Fibroblast of skin of abdomen (primary cell): ENCODE measurements at places on chromosomes 13 and 19.

GRCh38 chr13:80873589-80873988 is 532.7 kb upstream of the SPRY2 start:
- DNase-seq: no peak

- DNase-seq: no peak
These were observed 66.3 kb downstream of the RASA3 start for GRCh38 chr13:114065926-114066774.

GRCh38 chr19:49149652-49150105 is 5.5 kb downstream of the HRC start:
- DNase-seq: peak; percentile 89

- peak; percentile 56 for DNase-seq
These were observed 403.3 kb upstream of the ATXN8OS start for GRCh38 chr13:69704311-69704710.

GRCh38 chr13:33328701-33329100 is 43.1 kb upstream of the STARD13 start:
- DNase-seq: no peak

GRCh38 chr13:50928659-50929462 is 19.3 kb downstream of the RNASEH2B start:
- no peak for DNase-seq

- DNase-seq: no peak
These were observed 104.4 kb downstream of the ZNF486 start for GRCh38 chr19:20271215-20271926.

GRCh38 chr19:14416817-14417231 is 2.3 kb downstream of the DDX39A start:
- no peak for DNase-seq

DNA sequence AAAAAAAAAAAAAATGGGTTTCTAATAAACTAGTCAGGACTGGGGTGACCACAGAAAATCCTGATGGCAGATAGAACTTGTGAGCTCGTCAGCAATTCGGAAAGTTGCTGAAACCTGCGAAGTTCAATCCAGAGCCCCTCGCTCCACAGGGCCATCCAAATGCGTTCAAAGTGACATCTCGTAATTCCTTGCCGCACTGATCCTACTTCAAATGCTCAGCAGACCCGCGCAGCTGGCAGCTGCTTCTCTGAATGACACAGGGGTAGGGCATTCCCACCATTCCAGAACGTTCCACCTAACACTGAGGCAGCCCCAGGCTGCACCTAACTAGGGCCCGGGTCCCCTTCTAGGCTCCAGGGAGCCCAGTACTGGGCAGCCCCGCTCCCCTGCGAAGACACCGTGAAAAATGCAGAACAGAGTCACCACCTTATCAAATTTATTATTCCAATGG is 4.8 kb upstream of the DAPK3 start:
- DNase-seq: no peak

DNA sequence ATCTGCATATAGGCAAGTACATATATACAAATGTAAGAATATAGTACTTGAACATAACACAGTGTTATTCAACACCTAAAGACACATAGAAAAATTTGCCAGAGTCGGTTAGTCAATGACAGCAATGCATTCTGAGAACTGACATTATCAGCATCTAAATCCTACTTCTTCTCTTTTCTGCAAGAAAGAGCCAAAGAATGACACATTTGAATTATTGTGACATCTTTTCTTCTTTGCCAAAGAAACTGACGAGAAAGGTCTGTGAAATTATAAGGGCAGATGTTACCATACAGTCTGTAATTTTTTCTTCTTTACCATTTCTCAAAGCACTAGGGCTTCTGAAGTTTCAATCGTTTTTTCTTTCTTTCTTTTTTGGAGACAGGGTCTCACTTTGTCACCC is 350.9 kb upstream of the NBEA start:
- no peak for DNase-seq

- peak; percentile 91 for DNase-seq
These were observed at the start of gene KCNC3 for GRCh38 chr19:50329146-50329925. TSS of gene KCNC3 (minus strand) at chr19:50329377. CDS start at chr19:50329082, 295 bp downstream.

GRCh38 chr13:66995203-66995611 is 234.9 kb downstream of the PCDH9 start:
- DNase-seq: no peak

- DNase-seq: no peak
These were observed 38.9 kb upstream of the SERP2 start for GRCh38 chr13:44334751-44335150.

DNA sequence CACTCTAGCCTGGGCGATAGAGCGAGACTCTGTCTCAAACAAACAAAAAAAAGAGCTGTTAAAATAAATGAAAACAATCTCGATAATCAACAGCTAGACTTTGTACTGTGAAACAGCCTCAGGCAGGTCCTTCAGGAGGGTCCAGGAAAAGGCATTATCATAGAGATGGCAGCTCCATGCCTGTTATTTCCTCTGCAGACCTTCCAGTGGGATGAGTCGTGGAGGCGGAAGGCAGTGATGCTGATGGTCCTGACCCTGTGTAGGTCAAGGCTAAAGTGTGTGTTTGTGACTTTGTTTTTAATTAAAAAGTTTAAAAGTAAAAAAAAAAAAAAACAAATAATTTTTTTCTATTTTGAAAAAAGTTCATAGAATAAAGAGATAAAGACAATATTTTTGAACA is 117.4 kb downstream of the TNFRSF19 start:
- no peak for DNase-seq

GRCh38 chr13:92175330-92175729 is 776.9 kb downstream of the GPC5 start:
- peak; percentile 72 for DNase-seq

GRCh38 chr19:7428651-7429113 is 60.2 kb downstream of the PEX11G start:
- DNase-seq: no peak

DNA sequence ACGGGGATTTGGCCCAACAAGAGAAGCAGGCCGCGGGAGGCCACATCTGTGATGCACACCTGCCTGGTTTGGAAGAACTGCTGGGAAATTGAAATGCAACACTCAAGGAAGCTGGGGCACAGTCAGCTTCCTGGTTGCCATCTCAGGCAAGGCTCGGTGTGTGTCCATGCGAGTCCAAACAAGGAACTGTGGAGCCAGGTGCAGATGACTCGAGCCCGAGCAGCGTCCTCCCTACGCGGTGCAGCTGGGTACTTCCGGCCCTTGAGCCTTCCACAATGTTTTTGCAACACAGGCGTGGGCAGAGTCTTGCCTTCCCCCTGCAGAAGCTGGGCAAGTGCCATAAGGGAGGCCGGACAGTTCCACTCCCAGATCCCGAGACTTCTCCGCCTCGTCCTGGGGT is 94.6 kb downstream of the CRYL1 start:
- no peak for DNase-seq

DNA sequence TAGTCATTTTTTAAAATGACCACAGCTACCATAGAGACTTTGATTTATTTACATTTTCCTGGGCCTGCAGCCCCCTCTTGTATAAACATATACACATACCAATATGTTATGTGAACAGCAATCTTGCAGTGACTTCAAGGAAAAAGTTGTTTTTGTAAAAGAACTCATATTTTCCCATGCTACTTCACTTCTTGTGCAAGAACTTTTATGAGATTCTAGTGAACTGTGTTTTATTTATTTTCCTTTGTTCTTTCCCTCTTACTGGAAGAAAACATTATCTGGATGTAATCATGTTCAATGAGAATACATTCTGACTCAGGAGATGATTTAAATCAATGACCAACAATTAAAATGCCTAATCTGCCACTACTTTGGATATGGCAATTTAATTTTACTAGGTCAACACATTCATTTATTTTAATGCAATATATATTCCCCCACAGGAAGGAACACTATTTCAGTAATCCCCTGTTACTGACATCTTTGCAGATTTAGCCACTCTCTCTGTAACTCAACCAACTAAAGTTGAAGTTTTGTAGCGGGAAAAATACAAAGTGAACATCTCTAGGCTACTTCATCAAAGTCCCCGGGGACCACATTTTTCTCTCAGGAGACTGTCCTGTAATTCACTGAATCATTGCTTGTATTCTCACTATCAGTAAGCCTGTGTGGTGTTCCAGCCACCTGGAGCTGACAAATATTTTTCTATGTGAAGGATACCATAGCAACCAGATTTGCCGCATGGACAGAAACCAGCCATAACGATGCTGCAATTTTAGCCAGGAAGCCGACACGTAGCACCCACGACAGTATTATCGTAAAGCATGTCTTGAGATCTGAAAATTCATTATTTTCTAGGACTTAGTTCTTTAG is 90.5 kb downstream of the STARD13 start:
- DNase-seq: peak; percentile 78

DNA sequence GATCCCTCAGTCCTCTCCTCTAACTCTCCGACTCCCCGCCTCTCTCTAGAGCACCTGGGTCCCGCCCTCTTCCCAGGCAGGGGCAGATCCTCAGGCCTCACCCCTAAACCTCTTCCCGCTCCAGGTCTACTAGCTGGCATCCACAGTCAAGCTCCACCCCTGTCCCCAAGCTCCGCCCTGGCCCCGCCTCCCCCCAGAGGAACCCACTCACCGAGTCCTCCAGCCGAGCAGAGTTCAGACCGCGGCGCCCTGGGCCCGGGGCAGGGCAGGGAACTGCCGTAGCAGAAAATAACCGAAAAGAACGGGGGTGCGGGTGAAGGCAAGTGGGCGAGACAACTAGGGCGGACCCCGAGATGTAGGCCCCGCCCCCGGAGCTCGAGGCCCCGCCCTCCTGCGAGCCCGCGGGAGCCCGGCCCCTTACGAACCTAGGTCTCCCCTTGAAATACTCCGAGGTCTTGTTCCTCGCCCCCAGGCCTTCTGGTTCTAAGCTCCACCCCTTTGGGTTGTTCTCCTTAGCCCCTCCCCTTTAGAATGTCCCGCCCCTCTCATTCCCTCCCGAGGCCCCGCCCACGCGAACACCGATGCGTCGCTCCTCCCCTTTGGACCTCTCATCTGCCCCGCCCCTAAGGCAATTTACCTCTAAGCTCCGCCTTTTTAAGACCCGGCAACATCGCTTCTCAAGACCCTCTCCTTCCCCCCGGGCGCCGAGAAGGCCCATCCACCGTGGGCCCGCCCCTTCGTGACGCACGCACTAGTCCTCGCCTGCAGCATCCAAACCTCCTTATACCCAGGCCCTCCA is at the start of gene GGN:
Gene GGN, minus strand, starts transcription at position 485 of the 799 bp plus-strand sequence. CDS start 773 bp downstream, outside the sequence.
- DNase-seq: peak; percentile 94

- peak; percentile 61 for DNase-seq
These were observed 60.2 kb upstream of the KL start for GRCh38 chr13:32955881-32956594.

DNA sequence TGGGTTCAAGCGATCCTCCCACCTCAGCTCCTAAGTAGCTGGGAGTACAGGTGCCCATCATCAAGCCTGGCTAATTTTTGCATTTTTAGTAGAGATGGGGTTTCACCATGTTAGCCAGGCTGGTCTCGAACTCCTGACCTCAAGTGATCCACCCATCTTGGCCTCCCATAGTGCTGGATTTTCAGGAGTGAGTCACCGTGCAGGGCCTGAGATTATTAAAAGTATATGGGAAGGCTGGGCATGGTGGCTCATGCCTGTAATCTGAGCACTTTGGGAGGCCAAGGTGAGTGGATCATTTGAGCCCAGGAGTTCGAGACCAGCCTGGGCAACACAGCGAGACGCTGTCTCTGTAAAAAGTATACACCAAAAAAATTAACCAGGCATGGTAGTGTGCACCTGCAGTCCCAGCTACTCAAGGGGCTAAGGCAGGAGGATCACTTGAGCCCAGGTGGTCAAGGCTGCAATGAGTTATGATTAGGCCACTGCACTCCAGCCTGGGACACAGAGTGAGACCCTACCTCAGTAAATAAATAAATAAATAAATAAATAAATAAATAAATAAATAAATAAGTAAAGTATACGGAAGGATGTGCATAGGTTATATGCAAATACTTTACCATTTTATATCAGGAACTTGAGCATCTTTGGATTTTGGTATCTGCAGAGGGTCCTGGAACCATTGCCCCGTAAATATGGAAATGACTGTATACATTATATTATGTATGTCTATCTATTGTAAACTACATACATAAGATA is 854 bp downstream of the IL12RB1 start:
- no peak for DNase-seq

- DNase-seq: no peak
These were observed 5.9 kb downstream of the IGLON5 start for GRCh38 chr19:51317376-51317775.

GRCh38 chr19:42335374-42335936 is 10.0 kb downstream of the MEGF8 start:
- DNase-seq: no peak

DNA sequence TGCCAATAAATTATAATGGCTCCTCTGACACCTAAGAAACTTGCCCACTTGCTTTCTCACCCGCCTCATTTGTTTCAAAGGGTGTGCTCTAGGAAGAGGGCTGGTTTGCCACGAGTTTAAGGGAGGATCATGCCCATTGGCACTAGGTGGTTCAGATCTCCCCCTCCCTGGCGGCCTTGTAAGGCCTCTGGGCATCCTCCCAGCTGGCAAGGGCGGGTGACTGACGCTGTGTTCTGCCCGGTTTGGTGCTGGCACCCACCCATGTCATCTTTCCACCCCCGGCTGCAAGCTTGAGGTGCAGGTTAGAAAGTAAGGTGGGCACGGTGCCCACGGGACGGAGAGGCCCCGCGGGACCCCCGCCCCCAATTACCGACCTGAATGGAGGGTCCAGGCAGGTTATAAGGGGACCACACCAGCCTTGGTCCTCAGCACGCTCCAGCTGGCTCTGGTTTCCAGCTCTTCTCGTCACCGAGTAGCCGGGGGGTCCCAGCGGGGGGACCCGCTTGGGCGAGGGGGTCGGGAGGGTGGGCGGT is 90.4 kb downstream of the PTPRS start:
- DNase-seq: no peak

- DNase-seq: no peak
These were observed 1.8 kb downstream of the SHISA7 start for GRCh38 chr19:55441319-55441691.

DNA sequence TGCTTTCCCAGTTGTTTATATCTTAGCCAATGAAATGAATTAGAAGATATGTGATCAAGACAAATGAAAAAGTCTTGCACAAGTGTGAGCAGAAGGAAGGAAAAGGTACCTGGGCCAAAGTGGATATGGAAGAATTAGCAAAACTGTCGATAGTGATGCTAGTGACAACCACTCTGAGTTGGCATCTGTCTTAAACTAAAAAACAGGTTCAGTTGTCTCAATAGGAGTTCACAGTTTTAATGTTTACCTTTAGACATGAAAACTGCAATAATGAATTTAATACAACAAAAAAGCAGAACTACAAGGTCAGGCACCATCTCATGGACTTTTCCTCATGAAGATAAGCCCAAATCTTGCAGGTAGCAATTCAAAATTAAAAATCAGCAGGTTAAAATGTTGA is 688.5 kb downstream of the EFNB2 start:
- no peak for DNase-seq

- no peak for DNase-seq
These were observed 14.1 kb downstream of the PROSER1 start for GRCh38 chr13:39023761-39024160.
